ENCODE measurements at places on chromosomes 16 and 17. TPM values are rescaled to one million over a fixed set of nuclear protein-coding genes. Genes with fewer than 3 reads are reported as not detected.

DNA sequence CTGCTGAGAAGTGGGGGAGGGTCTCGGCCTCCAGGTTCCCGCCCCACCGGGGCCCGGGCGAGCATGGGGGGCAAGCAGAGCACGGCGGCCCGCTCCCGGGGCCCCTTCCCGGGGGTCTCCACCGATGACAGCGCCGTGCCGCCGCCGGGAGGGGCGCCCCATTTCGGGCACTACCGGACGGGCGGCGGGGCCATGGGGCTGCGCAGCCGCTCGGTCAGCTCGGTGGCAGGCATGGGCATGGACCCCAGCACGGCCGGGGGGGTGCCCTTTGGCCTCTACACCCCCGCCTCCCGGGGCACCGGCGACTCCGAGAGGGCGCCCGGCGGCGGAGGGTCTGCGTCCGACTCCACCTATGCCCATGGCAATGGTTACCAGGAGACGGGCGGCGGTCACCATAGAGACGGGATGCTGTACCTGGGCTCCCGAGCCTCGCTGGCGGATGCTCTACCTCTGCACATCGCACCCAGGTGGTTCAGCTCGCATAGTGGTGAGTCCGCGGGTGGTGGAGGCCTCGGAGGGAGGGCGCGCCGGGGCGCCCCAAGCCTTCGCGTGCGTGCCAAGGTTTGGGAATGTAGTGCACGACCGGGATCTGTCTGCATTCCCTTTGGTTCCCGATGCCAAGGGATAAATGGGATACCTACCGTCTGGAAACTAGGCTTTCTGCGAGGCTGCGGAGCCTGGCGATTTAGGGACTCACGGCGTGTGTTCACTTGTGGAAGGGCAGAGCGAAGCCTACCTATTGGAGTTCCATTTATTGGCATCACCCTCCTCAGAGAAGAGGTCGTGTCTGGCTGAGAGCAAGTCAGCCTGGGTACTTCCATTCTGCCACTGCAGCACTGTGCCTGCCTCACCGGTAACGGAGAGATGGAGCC, 1.0 kb downstream of the ZNRF1 start:
- DNase-seq: no peak

GRCh38 chr17:39357986-39358385, 43.4 kb downstream of the FBXL20 start:
- no peak for DNase-seq

- DNase-seq: no peak
Observed at GRCh38 chr16:66900721-66901441, 17.8 kb downstream of the CDH16 start.

G6PC1 gene
- 6.5 TPM for polyA plus RNA-seq

AOC2 gene
- polyA plus RNA-seq: 0.74 TPM

Measured in right renal cortex interstitium (tissue), 3 donors.